ENCODE measurements at places on chromosomes 16 and 17.

- DNase-seq: no peak
Observed at GRCh38 chr16:86046026-86046425, 147.1 kb downstream of the IRF8 start.

DNA sequence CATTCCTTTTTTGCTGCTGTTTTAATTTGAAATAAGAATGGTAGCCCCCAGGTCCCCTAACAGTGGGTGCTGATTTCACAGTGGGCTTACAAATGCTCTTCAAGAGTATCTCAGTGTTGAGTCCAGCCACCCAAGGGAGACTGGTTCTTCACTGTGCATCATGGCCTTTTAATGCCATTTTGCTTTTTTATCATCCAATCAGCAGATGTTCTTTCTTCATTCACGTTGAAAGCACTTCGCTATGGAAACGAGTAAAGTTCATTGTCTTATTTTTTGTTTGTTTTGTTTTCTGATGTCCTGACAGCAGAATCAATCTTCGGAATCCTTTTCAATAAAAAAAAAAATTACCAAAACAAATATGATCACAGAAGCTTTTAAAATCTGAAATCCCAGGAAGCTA lies 429.0 kb downstream of the MAF start:
- DNase-seq: no peak

DNA sequence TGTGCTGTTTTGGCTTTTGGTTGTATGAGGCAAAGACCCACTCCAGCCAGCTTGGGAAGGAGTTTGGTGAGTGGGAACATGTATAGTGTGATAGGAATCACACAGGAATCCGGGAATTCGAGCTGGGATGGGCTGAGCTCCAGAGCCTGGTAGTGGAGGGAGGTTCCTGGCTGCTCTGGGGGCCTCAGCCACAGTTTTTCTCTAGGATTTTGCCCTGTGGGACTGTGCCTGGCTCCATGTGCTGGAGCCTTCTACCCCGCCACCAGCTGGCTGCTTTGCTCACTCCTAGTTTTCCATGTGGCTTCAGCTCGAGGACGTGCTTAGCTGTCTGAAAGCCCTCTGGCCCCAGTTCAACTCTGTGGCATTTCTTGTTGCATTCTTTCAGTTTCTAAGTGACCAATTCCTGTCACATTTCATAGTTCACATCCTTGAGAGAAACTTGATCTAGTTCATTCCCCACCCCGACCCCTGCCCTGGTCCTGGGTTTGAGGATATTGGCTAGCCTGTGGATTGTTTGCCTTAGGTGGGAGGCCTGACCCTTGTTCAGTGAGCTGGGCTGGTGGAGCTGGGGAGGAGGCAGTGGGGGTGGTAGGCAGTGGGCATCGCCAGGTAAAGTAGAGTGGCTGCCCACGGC lies 5.0 kb downstream of the SEC14L1 start:
- DNase-seq: no peak

DNA sequence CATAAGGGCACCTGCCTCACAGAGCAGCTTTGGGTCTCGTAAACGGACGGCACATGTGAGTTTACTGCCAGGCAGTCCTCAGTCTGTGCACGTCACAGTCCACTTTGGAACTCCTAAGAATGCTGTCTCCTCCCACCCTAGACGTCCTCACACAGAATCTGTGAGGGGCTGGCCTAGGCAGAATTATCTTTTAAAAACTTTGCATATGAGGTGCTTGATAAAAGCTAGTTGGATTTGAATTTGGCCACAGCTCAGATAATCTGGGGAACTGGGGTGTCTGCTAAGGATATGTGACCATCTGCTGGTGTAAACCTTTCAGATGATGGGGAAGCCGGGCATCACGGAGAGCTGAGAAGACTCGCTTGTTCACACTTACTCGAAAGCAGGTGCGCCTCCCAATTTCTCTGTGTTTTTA lies 64.4 kb downstream of the METRNL start:
- no peak for DNase-seq

DNA sequence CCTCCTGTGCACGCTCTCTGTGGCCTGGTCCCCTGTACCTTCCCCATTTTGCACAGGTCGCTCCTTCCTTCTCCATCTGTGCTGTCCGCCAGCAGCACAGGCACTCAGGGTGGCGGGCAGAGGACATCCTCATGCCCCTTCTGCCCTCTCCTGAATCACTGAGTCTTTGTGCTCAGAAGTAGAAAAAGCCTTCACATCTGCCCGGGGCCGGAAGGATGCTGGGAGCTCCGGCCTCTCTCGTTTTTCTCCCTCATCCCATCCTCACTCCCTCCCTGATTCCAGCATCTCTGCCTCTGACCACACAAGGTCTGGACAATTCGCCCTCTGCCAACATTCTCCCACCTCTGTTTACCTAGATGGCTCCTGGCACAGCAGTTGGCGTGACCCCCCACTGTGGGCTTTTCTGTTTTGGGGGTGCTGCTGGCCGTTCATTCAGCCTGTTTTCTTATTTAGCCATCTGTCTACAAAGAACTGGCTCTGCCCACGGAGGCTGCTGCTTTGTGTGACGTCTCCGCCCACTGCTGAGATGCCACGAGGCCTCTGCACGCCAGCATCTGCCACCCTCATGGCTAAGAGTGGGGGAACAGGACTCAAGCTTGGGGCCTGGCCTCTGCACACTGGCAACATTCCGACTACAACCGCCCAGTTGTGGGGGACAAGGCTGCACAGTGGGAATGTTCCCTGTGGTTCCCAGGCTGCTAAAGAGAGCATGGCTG lies 36.7 kb downstream of the SEC14L5 start:
- DNase-seq: no peak

DNA sequence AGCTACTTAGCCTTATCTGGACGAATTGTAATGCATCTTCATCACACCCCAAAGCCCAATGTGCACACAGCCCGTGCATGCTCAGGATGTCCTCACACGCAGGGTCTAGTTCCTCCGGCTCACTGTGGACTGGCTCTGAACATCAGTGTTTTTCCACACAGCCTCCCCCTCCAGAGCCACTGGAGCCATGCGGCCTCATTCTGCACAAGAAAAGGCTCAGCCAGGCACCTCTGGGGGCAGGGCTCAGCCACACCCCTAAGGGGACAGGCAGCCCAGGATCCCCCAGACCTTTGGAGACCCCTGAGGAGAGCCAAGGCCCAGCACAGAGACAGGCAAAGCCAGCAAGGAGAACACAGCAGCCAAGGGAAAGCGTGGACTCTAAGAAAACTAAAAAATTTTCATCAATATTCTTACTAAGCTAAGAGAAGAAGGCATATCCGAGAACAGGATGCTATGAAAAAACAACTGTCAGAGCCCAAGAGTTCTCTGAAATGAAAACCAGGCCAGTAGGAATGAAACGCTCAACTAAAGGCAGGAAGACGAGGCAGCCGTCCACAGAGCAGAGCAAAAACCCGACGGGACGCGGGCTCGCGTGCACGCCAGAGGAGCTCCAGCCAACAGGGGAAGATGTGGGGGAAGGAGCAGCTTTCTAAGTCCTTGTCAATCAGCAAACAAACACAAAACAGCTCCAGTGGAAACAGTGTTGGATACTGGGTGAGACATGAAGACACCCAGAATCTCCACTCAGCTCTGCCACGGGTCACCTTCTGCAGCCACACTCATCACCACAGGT lies 34.5 kb downstream of the MAP1LC3B start:
- no peak for DNase-seq

GRCh38 chr17:14922411-14922810 lies 342.7 kb downstream of the PMP22 start:
- DNase-seq: no peak

- DNase-seq: no peak
Observed at GRCh38 chr16:12119562-12119961, 143.0 kb downstream of the SNX29 start.

DNA sequence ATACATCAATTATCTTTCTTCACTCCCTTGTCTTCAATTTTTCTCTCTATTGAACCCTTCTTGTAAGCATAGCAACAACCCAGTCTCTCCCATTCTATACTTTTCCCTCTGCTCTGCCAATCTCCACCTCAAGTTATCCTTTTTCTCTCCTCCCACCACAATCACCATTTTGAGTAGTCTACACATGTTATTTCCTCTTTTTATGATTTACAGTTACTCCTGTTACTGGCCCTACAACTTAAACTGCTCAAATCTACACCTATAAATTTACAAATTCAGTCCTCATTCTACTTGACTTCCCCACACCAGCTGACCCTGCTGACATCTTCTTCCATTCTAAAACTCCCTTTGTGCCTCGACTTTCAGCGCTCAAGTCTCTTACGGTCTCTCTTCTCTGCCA lies 84.6 kb downstream of the SPAG9 start:
- DNase-seq: no peak

DNA sequence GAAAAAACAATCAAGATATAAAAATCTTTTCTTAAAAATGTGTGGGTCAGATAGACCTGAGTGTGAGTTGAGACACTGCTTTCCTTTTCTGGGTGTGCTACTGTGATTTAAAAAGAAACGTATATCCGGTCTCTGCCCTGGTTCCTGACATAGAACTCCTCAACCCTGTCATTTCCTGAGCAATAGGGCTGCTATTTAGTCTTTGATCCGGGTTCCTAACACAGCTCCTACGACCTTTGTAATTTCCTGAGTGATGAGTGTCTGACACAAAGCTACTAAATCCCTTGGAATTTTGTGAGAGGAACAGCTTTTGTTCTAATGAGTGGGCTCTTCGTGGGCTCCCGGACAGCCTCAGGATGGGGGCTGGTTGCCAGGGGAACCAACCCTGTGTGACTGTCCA lies 93.9 kb upstream of the FA2H start:
- DNase-seq: no peak

Data from naive thymus-derived CD8-positive, alpha-beta T cell (primary cell).